ENCODE measurements at places on chromosomes 7 and 10. TPM values are rescaled to one million over a fixed set of nuclear protein-coding genes. Genes with fewer than 3 reads are reported as not detected.

- DNase-seq = no peak
These were observed 752 bp downstream of the KLF14 start for GRCh38 chr7:130732980-130733930.

DNA sequence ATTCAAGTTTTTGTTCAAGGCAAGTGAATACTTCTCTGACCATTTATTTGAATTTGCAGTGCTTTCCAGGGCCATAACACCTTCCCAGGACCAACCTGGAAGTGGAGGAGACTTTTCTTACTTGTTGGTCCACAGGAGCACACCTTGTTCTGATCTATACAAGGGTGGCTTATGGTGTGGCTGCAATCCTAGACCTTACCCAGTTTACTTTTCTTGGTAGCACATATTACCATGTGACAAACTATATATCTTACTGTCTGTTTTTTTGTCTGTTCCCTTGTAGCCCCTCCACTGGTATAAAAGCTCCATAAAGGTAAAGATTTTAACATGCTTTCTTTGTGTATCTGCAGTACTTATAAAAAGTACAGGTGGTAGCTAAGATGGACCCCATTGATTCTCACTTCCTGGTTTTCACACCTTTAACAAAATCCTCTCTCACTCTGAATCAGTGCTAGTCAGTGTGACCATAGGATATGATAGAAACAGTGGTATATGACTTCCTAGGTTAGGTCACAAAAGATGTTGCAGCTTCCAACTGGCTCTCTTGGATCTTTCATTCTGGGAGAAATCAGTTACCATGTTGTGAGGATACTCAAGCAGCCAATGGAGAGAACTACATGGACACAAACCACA is 5.6 kb upstream of the ASB4 start:
- DNase-seq = no peak

GRCh38 chr10:107451047-107451446 is 286.5 kb upstream of the SORCS1 start:
- no peak for DNase-seq

GRCh38 chr7:45670227-45670626 is 96.1 kb downstream of the ADCY1 start:
- no peak for DNase-seq

GRCh38 chr7:114073701-114074100 is 154.9 kb upstream of the PPP1R3A start:
- no peak for DNase-seq

CRYGN gene
- total RNA-seq = not detected

TCAF2 gene
- total RNA-seq = 0.06 TPM

DNA sequence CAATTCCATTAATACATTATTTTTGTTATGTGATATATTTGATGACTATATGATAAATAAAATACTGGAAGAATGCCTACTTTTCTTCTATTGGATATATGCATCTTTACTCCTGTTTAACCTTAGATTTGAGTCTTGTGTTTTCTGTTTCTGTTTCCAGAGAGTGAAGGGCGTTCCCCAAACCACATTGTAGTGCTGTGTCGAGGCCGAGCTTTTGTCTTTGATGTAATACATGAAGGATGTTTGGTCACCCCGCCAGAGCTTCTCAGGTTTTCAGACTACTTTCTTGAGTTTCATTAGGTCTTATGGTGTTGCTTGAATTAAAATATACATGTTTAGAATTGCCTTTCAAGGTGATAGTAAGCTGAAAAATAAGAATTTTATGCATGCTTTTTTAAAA is 23.8 kb downstream of the CROT start:
- no peak for DNase-seq

CALHM2 gene
- 0.68 TPM for total RNA-seq

ARPC1A gene
- 121 TPM for total RNA-seq

CEP55 gene
- 52.9 TPM for total RNA-seq

COBL gene
- not detected for total RNA-seq

GALNT17 gene
- not detected for total RNA-seq

CHST3 gene
- total RNA-seq = 26.6 TPM

OR2F2 gene
- total RNA-seq = not detected

- DNase-seq = no peak
These were observed 100.8 kb downstream of the CUBN start for GRCh38 chr10:17028798-17029197.

ADGRA1 gene
- total RNA-seq = not detected

GRCh38 chr10:11539191-11539868 is 72.1 kb downstream of the USP6NL start:
- DNase-seq = no peak

GRCh38 chr7:84108119-84108518 is 86.5 kb downstream of the SEMA3A start:
- DNase-seq = no peak

DNA sequence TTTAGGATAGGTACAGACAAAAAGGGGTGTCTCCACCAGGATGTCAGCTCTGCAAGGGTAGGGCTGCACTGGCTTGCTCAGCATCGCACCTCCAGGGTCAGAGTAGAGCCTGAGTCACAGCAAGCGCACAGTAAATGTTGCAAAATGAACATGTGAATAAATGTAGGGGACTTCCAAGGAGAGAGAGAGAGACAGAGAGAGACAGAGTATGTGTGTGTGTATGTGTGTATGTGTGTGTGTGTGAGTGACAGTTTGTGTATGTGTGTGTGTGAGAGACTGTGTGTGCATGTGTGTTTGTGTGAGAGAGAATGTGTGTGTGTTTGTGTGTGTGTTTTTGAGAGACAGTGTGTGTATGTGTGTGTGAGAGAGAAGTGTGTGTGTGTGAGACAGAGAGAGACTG is 163.3 kb downstream of the RPS24 start:
- DNase-seq = no peak

DNA sequence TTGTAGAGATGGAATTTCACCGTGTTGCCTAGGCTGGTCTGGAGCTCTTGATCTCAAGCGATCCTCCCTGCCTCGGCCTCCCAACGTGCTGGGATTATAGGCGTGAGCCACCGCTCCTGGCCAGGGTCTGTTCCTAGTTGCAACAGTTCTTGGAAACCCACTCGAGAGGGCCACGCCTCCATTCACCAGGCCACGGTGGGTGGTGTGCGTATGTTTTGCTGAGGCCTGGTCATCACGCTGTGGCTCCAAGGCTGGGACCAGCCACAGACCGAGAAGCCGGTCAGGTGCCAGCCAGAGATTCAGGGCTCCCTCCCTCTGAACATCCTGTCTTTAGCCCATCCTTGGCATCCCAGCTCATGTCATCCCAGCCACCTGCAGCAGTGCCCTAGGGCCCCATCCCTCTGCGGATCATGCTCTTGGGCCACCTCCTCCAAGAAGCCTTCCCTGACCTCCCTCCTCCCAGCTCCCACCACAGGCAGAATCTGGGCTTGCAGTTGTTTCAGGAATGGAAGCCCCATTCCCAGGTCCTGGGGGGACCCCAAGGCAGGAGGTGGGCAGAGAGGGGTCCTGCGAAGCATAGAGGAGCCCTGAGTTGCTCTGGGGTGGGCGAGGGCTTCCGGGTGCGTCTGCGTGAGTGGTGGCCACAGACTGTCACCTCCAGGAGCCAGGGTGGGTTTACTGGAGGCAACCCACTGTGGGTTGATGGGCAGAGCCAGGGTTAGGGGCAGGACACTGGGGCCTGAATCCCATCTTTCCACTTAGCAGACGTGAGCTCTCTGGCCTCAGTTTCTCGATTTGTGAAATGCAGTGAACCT is 5.2 kb downstream of the LAT2 start:
- no peak for DNase-seq

ZNF786 gene
- total RNA-seq = 6.4 TPM

EEPD1 gene
- total RNA-seq = 32.6 TPM

- no peak for DNase-seq
These were observed 28.1 kb downstream of the AGAP3 start for GRCh38 chr7:151114151-151115090.

GRCh38 chr7:64849250-64849923 is 53.7 kb upstream of the ZNF273 start:
- no peak for DNase-seq

GRCh38 chr7:105264707-105265106 is 124.0 kb downstream of the SRPK2 start:
- no peak for DNase-seq

GRCh38 chr10:53836638-53837037 is 964.4 kb downstream of the PCDH15 start:
- no peak for DNase-seq

DNA sequence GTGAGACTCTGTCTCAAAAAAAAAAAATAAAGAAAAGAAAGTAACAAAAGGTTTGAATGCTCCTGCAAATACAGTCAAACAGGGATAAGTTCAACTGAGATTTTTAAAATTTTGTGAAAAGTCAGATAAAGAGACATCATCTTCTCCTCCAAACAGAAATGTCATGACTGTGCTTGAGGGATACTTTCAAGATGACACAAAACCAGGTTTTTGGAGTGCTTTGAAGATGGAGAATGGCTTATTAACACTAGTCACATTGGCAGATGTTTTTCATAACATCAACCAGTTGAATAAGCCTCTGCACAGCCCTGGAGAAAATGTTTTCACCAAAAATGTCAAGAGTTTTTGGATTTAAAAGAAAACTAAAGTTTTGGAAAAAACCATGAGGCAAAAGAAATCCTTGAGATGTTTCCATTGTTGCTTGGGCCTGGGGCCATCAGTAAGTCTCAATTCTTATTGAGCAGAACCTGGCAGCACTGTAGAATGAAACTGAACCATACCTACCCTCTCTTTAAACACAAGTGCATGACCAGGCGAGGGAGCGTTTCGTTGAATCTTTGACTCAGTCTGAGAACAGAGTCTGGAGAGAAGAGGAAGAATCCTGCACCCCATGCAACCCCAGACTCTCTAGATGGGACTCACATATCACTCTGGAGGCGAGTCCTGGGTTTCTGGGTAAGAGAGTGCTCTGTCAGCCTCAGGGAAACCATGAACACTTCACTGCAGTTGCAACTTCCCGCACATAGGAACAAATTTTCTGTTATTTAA is 37.4 kb upstream of the PRKCQ start:
- DNase-seq = no peak

- DNase-seq = no peak
These were observed 884.1 kb downstream of the CCSER2 start for GRCh38 chr10:85212526-85212925.

DNA sequence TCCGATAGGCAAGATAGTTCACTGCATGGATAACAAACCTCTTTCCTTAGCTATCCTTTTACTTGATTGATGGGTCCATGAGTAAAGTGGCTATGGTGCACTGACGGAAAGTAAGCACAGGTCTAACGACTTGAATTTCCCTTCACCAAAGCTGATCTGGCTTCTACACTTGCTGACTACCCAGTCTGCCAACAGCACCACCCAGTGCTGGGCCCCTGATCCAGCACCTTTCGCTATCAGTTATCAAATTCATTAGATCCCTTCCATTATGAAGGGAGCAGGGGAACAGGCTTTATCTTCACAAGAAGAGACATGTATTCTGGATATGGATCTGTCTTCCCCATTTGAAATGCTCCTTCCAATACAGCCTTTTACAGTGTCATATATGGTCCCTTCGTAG is 855.9 kb downstream of the GRID1 start:
- DNase-seq = no peak

GRCh38 chr10:26221541-26221940 is 5.0 kb downstream of the GAD2 start:
- DNase-seq = no peak

OR2A42 gene
- total RNA-seq = not detected

DNA sequence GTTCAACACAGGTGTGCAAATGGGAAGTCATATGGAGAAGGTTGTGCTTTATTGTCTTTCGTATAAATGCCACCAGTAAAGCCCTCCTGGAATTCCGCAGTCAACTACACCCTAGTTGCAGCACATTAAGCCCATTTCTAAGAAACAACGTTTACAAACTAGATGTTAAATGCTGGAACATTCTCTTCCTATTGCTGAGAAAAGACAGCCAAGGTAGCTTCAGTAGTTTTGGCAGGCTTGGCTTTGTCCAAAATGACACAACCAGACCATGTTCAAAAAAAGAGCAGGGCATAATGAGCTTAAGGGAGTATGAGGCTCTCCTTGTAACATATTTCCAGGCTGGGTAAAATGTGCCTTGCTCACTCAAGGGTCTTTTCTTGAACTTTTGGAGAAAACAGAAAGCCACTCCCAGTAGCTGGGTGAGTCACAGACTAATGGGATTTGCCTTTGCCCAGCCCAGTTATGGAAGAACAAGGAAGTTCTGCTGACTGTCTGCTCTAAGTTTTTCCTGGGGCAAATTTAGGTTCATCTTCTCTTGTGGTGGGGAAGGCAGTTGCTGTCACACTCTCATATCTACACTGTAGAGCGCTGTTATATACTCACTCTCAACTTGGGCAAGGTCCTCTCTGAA is 238.7 kb downstream of the PLXNA4 start:
- DNase-seq = no peak

DNA sequence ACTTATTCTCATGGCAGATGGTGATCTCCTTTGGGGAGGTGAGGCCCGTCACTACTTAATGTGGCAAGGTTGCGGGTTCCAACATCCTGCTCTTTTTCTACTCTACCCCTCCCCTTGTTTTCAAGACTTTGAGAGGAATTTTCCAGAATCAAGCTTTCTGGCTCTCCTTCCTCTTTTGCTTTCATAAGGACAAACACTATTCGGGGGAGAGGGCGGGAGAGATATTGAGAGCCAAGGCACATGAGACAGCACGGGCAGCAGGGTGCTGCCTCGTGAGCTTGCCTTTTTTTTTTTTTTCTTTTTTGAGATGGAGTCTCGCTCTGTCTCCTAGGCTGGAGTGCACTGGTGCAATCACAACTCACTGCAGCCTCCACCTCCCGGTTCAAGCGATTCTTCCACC is 6.9 kb upstream of the PFKFB3 start:
- peak; percentile 25 for DNase-seq

RNLS gene
- total RNA-seq = 2.0 TPM

DNA sequence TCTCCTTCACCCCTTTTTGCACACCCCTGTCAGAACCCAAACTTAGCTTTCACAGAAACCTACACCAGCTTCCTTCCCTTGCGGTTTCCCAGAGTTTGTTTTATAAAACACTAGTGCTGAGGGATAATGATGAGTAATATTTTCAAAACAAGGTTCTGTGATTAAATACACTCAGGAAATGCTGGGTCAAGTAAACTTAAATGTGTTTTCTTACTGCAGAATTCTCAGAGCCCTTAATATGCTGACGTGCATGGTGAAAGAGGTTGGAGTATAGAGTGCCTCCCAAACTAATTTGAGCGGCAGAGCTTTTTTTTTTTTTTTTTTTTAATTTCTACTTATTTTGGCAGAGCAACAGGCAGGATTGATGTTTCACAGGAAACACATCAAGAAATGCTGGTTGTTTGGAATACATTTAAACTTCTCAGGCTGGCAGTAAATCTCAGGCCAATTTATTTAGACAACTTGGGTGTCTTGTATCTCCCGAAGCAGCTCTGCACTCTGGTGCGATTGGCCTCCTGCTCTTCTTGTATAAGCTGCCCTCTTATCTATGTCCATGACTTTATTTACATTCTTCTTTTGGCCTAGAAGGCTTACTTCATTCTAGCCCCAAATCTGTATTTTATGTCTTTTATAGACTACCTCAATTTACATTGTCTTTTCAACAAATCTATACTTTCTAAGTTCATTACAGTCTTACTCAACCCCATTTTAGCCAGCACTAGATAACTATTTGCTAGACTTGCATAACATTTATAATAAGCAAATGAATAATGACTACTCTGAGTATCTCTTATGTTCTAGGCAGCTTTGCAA is 165.4 kb downstream of the BMPER start:
- no peak for DNase-seq

- DNase-seq = no peak
These were observed 244.8 kb downstream of the KCNMA1 start for GRCh38 chr10:77392851-77393250.

All from G401 (cell line).